AG10803 (cell line): ENCODE measurements at places on chromosomes 4 and X.
A peak's percentile ranks its signal among the peaks of the same experiment; 100 is the strongest.

DNA sequence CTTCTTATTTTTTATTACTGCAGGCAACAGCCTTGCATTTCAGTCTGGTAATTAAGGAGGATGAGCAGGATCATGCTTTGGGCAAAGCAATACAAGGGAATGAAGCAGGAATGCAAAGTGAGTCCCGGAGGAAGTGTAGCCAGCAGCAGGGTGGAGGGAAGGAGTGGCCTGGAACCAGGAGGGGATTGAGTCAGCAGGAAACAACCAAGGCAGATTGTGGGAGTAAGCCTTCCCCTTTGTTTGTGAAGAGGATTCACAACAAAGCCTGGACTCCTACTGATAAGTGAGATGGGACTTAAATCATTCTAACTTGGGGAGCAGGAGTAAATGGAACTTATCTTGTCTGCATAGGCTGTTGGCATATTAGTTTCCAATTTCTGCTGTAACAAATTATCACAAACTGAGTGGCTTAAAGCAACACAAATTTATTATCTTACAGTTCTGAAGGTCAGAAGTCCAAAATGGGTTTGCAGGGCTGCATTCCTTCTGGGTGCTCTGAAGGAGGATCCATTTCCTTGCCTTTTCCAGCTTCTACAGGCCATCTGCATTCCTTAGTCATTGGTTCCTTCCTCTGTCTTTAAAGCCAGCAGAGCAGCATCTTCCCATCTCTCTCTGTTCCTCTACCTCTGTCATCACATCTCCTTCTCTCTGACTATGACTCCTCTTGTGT lies 93.2 kb upstream of the AP1S2 start:
- peak; percentile 69 for DNase-seq

GRCh38 chr4:38925492-38926413 lies 58.1 kb downstream of the FAM114A1 start:
- DNase-seq, result no peak

DNA sequence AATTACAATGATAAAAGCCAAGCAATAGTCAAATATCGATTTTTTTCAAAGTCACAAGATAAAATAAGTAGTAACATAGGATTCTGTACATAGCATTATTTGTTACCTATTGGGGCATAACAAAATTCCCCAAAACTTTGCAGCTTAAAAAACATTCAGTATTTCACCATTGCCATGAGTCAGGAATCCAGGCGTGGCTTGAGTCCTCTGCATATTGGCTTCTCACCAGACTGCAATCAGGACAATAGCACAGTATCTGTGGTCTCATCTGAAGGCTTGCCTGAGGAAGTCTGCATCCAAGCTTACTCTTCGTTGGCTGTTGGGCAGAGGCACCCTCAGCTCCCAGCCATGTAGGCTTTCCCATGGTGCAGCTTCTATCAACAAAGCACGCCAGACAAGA lies 6.2 kb upstream of the CTBP1 start:
- peak; percentile 27 for DNase-seq

DNA sequence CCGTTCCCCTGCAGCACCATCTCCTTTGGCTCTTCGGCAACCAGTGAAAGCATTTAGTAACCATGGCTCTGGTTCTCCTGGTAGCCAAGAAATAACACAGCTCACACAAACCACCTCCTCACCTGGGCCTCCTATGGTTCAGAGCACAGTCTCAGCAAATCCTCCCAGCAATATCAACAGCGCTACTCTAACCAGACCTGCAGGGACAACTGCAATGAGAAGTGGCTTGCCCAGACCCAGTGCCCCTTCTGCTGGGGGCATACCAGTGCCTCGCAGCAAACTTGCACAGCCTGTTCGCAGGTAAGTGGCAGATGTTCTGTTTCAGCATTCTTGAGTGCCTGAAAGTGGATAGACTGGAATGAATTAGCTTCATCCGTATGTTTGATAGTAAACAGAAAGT lies 63.0 kb upstream of the SLC10A4 start:
- no peak for DNase-seq

- peak; percentile 30 for DNase-seq
Observed at GRCh38 chr4:146340798-146341197, 126.5 kb downstream of the REELD1 start.

- DNase-seq, result no peak
Observed at GRCh38 chrX:53421772-53422085, 725 bp downstream of the SMC1A start.

GRCh38 chrX:32545101-32545500 lies 666.2 kb downstream of the DMD start:
- DNase-seq, result no peak

DNA sequence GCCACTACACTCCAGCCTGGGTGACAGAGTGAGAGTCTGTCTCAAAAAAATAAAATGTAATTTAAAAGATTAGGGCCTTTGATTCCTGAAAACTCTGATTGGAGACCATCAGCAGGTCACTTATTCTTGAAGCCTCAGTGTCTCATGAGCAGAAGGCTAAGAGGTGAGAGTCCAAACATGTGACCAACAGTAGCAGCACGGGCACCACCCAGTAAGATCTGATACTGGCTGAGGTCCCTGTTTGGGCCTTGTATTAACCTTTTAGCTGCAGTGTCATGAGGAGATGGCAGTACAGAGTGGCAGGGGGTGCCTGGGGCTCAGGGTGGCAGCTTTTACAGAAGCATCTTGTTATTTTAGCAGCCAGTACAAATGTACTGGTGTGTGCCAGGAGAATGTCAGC lies 89.3 kb downstream of the FHDC1 start:
- no peak for DNase-seq

DNA sequence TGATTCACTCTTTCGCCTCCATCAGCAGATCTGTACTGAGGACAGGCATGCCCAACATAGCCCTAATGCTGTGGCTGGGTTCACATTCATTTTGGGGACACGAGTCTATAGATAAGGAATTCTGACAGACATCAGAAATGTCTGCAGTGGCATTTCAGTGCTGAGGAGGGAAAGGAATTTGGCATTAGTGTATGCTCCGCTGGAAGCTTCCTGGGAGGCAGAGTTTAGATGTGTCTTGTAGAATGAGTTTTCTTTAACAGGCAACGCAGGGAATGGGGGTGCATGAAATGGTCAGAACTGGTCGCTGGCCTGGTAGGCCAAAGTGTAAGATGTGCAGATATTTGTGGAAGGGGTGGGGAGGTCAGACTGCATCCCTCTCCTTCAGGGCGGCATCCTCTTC lies 43.5 kb upstream of the ZNF518B start:
- no peak for DNase-seq

GRCh38 chr4:69493515-69493914 lies 2.2 kb downstream of the UGT2B4 start:
- no peak for DNase-seq

DNA sequence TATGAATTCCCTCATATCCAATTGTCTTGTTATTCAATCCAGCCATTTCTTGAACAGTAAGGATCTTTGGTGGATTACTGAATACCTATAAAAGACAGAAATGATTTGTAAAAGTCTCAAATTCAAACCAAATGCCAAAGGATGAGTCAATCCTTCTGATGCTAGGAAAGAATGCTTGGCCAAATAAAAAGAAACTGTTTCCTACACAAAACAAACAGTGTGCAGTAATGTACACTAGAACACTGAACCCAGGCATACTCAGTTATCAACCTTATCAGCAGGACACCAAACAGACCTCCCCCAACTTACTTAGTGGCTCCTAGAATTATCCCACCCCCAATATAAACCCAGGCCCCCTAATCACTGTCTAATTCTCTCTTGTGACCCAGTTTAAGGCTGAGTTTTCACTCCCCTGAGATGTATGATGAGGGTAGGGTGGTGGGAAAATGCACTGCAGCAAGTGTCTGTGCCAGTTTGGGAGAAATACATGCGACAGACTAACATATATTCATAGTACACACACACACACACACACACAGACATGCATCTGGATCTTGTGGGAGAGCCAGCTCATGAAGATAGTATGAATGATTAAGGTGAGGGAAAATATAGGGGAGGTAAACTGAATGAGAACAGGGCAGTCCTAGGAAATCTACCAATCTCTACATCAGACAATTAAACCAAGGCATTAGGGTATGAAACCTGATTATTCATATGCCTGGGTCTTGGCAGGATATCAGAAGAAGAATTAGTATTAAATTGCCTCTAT lies 35.0 kb downstream of the CLDN2 start:
- no peak for DNase-seq

- no peak for DNase-seq
Observed at GRCh38 chr4:1570291-1571164, 113.6 kb downstream of the FAM53A start.

DNA sequence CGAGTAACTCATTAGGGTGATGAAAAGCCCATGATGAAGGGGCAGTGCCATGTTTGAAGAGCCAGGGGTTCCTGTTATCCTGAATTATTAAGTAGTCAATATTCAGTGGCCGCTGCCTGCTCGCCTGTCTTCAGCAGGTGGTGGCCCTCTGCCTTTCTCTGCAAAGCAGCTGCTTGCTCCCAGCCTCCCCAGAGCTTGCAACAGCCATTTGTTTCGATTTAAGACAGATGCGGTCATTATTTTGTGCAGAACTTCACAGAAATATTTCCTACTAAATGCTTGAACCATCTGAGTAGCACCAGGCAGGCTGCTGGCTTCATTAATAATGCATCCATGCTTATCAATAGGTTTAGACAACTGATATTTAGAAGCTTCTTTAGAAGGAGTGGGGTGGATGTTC lies 104.3 kb upstream of the TTC29 start:
- peak; percentile 43 for DNase-seq

DNA sequence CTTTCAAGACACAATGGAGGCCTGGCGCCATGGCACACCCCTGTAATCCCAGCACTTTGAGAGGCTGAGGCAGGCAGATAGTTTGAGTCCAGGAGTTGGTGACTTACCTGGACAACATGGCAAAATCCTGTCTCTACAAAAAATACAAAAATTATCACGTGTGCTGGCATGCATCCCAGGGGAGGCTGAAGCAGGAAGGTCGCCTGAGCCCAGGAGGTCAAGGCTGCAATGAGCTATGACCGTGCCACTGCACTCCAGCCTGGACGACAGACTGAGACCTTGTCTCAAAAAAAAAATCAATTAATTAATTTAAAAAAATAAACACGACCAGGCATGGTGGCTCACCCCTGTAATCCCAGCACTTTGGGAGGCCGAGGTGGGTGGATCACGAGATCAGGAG lies 2.0 kb upstream of the CTPS2 start:
- no peak for DNase-seq

- no peak for DNase-seq
Observed at GRCh38 chrX:106397788-106398538, 213.8 kb upstream of the RADX start.

GRCh38 chrX:153948847-153949805 lies 4.7 kb upstream of the RENBP start:
- DNase-seq, result no peak

GRCh38 chr4:54276641-54277430 lies 47.7 kb downstream of the PDGFRA start:
- DNase-seq, result no peak

DNA sequence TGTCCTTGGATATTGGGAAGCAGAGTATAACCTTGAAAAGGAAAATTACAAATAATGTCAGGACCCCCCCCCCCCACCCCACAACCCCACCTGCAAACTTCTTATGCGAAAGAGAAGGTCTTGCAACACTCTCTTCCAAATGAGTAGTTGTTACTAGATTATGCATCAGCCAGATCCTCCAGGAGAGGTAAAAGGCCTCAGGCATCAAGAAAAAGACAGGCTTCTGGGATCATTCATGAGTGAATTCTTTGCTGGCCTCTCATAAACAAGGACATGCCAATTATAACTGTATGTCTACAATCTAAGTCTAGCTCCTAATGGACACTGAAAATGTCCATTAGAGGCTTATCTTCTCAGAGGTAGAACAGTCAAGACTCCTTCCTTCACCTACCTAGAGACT lies 1443.3 kb downstream of the RAPGEF2 start:
- no peak for DNase-seq

- no peak for DNase-seq
Observed at GRCh38 chr4:159867673-159868072, 764.8 kb downstream of the RAPGEF2 start.

DNA sequence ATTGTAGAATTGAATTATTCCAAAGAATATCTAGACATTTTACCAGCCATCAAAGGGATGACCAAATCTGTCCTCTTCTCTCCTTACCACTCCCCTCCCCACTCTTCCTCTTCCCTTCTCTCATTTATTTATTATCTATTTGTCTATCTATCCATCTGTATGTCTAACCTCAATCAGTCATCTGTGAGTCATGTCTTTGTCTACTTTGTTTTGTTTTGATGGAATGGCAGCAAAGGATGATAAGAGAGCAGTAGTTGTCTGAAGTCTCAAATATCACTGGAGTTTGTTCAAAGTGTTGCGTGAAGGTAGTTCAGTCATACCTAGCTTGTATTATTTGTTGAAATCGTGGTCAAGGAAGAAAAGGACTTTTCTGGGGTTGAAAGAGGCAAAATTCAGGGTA lies 34.7 kb upstream of the PGRMC2 start:
- DNase-seq, result no peak

DNA sequence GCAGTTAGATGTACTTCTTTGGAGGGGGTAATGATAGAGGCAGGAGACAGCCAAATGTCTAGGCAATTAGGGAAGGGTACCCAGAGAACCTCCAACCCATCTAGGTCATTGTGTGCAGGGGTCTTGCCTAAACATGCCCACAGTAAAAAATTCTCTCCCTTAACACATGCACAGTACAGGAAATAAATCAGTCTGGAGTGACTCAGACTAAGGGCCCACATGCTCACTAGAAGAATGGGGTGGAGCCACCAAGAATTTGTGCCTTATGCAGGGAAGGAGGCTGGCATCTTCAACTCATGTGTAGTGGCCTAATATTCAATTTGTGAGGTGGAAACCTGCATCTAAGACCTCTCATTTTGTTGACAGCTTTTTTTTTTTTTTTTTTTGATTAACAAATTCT lies 945.3 kb upstream of the GRIA3 start:
- DNase-seq, result peak; percentile 24

GRCh38 chr4:151045907-151046306 lies 30.8 kb upstream of the LRBA start:
- DNase-seq, result no peak

- DNase-seq, result no peak
Observed at GRCh38 chr4:22202246-22202974, 253.8 kb upstream of the KCNIP4 start.

- DNase-seq, result peak; percentile 36
Observed at GRCh38 chrX:11399489-11400094, 106.4 kb downstream of the AMELX start.

GRCh38 chr4:35300996-35301774 lies 943.1 kb downstream of the ARAP2 start:
- DNase-seq, result no peak

DNA sequence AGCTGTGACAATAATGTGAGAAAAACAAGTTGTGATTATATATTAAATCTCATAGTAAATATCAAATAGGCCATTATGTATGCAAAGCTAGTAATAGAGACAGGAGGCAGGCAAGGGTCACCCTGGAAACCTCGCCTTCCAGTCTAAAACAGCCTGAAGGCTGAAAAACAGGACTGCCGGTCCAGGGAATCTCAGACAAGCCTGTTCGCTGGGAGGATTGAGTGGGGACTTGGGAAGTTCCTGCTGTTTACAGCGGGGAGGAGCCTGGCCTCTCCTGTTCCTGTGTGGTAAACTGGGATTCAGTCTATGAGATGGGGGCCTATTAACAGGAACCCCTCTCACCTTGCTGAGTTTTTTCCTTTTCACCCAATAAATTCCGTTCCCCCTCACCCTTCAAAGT lies 2317.3 kb downstream of the PCDH7 start:
- no peak for DNase-seq
